Fibroblast of the conjunctiva (primary cell): ENCODE measurements at places on chromosomes 11 and 22.

- no peak for DNase-seq
These were observed 48.8 kb upstream of the RTL6 start for GRCh38 chr22:44546686-44547310.

DNA sequence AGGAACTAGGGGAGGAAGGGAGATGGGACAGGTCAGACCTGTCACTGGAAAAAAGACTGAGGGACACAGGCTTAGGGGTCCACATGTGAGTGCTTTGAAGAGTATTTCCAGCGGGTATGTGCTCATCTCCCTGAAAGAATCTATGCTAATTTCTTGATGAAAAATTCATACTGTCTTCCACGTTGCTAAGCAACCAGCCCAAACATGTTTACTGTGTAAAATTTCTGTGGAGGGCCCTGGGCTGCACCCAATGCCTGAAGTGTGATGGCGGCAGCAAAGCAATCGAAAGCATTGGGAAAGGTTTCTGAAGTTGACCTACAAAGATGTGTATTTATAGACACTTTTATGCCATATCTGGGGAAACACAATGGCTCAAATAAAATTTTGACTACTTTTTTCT is 7.4 kb downstream of the SYT13 start:
- no peak for DNase-seq

GRCh38 chr11:88464528-88464927 is 127.0 kb upstream of the CTSC start:
- no peak for DNase-seq

DNA sequence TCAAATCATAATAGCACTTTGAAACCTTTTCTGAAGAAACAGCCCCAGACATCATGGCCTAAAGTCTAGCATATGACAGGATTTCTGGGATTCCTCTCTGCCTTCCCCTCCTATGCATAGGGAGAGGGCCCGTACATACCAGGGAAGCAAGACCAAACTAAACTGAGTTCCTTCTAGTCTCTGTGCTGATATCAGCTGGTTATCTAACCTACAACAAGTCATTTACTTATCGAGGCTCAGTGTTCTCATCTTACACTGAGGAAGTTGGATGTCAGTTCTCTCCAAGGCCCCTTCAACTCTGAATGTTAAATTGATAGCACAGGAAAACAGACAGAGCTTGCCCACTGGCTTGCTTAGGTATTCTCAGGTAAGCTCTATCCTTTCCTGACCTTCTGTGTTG is 17.0 kb upstream of the GRIK4 start:
- DNase-seq, result no peak

DNA sequence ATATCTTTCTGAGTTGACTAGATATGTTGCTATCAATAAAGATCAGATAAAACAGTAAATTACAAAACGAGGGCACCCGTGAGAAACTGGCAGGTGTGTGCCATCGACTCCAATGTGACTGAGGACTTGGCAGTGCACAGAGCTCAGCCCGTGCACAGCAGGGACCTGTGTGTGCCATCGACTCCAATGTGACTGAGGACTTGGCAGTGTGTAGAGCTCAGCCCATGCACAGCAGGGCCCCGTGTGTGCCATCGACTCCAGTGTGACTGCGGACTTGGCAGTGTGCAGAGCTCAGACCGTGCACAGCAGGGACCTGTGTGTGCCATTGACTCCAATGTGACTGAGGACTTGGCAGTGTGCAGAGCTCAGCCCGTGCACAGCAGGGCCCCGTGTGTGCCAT is 347.2 kb upstream of the B3GAT1 start:
- no peak for DNase-seq

- DNase-seq, result no peak
These were observed 1198.7 kb downstream of the BRD1 start for GRCh38 chr22:48628891-48629543.

GRCh38 chr11:89161949-89162348 is 15.7 kb upstream of the TYR start:
- no peak for DNase-seq

DNA sequence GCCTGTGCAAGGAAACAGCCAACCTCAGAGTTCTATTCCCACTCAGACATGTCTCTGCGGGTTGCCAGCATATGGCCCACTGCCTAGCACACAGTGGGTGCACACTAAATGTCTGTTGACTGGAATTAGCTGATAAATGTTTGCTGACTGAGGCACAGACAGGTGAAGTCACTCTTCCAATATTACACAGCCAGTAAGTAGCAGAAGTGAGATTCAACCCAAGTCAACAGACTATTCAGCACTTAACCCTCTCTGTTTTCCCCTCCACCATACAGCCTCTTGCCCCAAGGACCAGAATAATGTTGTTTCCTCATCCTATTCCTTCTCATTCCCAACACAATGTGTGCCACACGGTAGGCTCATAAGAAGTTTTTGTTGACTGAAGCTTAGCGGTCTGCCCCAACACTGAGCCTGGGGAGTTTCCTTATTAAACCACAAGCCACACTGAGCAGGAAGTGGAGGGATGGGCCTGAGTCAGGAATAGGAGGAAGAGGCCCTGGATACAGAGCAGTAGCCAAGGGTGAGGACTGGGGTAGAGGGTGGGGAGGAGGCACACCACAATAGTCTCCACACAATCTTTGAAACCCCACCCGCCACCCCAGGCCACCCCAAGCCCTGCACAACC is 15.7 kb upstream of the IL10RA start:
- DNase-seq, result no peak

GRCh38 chr11:60367009-60367408 is 11.3 kb upstream of the MS4A7 start:
- no peak for DNase-seq

DNA sequence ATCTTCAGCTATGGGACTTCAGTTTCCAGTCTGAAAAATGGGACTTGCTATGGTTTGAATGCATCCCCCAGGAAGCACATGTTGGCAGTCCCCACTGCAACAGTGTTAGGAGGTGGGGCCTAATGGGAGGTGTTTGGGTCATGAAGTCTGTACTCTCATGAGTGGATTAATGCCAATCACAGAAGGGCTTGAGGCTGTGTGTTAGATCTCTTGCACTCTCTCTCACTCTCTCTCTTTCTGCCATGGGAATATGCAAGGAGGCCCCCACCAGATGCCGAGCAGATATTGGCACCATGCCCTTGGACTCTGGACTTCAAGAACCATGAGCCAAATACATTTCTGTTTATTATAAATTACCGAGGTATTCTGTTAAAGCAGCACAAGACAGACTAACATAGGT is 7.8 kb upstream of the AP1B1 start:
- no peak for DNase-seq

GRCh38 chr22:46070803-46071450 is 79.4 kb upstream of the PPARA start:
- no peak for DNase-seq

GRCh38 chr11:12248330-12248729 is 129.0 kb upstream of the PARVA start:
- no peak for DNase-seq

DNA sequence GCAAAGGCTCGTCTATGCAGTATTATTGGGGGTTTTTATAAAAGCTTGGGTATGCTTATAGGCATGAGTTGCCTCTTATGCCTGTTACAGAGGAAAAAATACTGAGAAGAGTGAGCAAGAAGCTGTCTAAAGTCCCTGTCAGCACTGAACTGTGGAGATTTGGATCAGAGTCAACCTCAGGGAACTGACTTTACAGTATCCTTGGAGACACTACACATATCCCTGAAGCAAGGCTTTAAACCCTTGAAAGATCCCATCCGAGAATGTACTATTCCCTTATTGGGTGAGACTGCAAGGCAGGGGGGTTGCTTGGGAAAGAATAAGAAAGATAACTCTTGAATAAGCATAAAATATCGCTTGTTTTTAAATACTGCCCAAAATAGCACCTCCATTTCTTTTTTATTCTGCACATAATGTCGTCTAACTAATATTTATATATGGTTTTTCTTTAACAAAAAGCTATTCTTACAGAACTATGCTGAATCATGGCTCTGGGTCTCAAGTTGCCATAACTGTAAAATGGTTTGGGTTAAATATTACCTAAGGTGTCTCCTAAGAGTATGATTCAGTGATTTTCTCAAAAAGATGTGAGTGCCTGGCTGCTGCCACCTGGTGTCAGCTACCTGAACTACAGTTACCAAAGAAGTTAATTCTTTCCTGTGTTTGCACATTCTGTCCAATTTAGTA is 1062.8 kb downstream of the DLG2 start:
- DNase-seq, result peak; percentile 8

- DNase-seq, result no peak
These were observed 737 bp downstream of the PPP2R1B start for GRCh38 chr11:111765320-111765983.

DNA sequence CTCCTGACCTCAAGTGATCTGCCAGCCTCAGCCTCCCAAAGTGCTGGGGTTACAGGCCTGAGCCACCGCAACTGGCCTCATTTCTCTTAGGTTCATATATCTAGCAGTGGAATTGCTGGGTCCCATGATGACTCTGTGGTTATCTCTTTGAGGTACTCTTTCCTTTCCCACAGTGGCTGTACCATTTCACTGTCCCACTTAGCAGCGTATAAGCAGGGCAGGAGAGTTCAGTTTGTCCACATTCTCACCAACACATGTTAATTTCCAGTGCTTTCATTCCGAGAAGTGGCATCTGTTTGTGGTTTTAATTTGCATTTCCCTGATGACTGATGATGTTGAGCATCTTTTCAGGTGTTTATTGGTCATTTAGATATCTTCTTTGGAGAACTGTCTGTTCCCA is 16.4 kb downstream of the PRR5 start:
- DNase-seq, result no peak

- no peak for DNase-seq
These were observed 62.2 kb downstream of the FAM181B start for GRCh38 chr11:82671451-82671850.

GRCh38 chr22:49662681-49663080 is 165.0 kb downstream of the BRD1 start:
- DNase-seq, result no peak

GRCh38 chr22:43363315-43364168 is 20.4 kb upstream of the SCUBE1 start:
- DNase-seq, result no peak

DNA sequence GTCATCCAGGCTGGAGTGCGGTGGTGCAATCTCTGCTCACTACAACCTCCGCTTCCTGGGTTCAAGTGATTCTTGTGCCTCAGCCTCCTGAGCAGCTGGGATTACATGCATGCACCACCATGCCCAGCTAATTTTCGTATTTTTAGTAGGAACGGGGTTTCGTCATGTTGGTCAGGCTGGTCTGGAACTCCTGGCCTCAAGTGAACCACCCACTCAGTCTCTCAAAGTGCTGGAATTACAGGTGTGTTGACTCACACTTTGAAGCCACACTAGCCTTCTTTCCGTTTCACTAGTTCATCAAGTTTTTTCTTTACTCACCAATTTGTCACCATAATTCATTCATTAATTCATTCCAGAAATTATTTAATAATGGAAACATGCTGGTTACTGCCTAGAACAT is 298.4 kb upstream of the MTNR1B start:
- DNase-seq, result no peak

- no peak for DNase-seq
These were observed 104.0 kb upstream of the IGLL5 start for GRCh38 chr22:22783575-22783974.

- no peak for DNase-seq
These were observed 7.8 kb upstream of the LIF start for GRCh38 chr22:30254314-30254713.

- DNase-seq, result no peak
These were observed 173.3 kb upstream of the SYT13 start for GRCh38 chr11:45459491-45459890.

GRCh38 chr11:62702246-62702645 is 5.0 kb downstream of the BSCL2 start:
- no peak for DNase-seq

DNA sequence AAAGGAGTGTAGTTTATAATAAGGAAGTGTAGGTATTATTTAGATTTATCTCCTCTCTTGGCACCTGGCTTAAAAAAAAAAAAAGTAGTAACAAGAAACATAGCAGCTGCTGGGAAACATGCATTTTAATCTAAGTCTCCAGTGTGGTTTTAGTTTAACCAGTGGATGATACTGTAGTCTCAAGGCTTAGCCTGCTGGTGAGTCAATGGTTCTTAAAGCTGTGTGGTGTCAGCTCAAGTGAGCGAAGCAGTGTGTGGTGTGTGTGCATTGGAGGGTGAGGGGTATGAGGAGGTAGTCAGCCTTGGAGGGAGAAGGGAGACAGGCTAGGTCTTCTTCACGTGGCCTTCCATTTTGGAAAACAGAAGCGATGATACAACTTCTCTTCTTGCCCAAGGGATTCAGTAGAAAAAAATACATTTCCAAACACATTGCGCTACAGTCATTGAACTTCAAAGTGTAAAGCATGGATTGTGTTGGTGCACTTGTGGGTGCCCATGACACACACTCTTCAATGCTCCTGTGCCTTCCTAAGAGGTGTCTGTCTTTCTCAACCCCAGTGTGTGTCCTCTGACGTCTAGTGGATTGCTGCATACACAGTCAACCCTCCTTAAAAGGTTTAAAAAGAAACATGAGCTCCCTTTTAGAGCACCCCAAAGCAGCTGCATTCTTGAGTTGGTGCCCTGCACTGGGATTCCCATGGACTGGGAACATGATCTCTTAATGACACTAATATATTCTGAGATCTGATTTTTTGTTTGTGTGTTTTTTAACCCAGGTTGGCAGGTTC is 40.1 kb downstream of the ZBTB16 start:
- DNase-seq, result no peak

DNA sequence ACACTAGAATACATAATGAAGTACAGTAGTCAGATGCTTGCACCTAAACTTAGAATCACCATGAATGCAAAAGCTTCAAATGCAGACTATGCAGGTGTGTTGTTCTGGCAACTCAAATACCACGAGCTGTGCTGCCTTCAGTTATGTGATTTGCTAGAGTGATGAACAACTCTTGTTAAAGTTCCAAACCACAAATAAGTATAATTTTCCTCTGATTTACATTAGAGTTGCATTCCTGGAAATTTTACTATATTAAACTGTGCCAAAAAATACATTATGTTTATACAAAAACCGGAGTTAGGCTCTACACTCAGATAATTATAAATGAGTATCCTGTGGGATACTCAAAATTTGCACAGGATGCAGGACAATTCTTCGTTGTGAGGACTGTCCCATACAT is 3.0 kb downstream of the TMEM218 start:
- DNase-seq, result no peak
